ENCODE measurements at places on chromosomes 4 and X.

- no peak for DNase-seq
Measured at GRCh38 chr4:108428923-108429322, 191.5 kb upstream of the RPL34 start.

DNA sequence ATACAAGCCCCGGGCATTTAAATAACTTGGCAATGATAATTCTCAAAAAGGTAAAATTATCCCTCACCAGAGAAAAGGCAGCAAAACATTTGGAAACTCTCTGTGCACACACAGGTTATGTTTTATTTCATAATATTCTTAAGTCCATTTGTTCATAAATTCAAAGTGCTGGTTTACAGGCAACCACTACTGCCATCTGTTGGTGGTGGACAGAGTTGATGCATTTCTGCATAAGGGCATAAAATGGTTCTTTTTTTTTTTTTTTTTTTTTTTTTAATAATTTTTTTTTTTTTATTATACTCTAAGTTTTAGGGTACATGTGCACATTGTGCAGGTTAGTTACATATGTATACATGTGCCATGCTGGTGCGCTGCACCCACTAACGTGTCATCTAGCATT, 31.5 kb upstream of the IL21 start:
- no peak for DNase-seq

GRCh38 chr4:159071178-159071968, 31.5 kb upstream of the RAPGEF2 start:
- no peak for DNase-seq

- DNase-seq: no peak
Measured at GRCh38 chrX:3711331-3711917, 2.0 kb downstream of the PRKX start.

- DNase-seq: no peak
Measured at GRCh38 chrX:113651306-113651705, 810.7 kb upstream of the AMOT start.

DNA sequence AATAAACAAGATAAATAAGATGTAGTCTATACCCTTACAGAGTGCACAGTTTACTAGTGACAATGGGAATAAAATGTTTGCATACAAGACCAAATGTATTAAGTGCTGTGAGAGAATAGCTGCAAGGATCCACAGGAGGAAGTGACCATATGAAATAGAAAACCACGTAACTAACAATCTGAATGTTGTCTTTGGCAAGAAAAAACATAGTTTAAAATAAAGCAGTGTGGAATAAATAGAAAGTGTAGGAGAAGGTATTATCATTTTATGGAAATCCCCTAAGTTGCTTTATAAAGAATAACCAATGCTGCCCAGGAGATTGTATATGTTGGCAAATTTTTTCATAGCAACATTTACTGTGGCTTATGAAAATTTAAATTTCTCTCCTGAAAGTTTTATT, 116.1 kb downstream of the PCDH7 start:
- DNase-seq: no peak

DNA sequence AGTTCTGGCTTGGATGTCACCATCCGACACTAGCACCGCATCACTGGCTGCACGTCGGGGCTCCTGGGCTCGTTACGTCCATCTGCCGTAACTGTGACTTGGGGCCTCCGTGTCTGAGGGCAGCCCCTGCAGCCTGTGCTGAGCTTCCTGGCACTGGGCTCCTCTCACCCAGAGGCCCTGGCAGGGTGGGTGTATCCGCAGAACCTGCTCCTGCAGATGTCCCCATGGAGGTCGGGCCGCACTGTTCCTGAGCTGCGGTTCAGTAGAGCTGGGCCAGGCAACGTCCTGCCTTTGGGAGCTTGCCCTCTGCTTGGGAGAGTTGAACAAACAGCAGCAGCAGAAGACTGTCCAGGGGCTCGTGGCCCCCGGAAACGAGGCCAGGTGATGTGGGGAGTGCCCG, 71.4 kb downstream of the RGS12 start:
- no peak for DNase-seq

DNA sequence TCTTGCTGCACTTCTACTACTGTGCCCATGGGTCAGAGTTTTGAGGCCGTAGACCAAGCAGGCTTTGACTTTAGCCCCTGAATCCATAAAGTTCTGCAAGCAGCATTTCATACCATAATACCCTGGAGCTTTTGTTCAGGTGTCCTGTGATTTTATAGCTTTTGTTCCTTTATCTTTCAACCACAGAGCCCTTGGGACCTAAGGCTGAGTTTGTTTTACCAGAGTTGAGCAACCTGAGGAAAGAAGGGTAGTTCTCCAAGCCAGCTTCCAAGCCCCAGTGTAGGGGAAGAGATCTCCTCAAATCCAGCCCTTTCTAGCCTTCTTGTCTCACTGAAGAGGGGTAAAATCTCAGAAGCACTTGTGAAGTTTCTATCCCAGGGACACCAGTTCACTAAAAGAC, 35.1 kb downstream of the MAGED2 start:
- no peak for DNase-seq

DNA sequence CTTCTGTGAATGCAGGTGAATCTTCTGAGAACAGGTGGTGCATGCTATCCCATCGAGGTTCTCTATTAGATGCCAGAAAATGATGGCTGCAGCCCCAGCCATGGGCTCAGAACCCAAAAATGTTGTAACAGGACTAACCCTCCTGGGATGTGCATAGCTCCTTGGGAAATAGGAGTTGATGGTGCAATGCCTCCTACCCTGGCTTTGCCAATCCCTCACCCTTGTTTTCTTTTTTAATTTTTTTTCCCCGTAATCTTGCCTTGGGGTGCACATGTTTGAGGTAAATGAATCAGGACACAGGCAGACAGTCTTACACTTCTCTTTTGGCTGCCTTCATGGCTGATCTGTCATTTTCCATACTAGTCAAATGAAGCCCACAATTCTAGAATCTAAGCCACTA, 96.6 kb downstream of the KIT start:
- no peak for DNase-seq

- DNase-seq: no peak
Measured at GRCh38 chr4:70749313-70749712, 27.5 kb downstream of the RUFY3 start.

DNA sequence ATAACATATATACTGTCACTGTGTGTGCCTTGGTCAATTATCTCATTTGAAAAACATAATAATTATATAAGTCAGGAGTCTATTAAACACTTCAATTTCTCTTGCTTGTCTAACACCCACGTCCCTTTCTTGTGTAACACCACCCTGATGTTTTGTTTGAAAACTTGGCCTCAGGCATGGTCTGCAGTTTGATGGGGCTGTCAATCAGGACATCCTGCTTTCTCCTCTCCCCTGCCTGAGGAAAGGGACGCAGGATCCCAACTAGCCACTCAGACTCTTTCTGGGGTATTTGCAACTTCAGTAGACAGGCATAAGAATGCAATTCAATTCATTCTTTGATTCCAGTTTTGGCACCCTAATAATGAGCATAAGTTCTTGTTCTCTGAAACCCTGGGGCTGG, 48.8 kb downstream of the DKK2 start:
- no peak for DNase-seq

- DNase-seq: no peak
Measured at GRCh38 chr4:45385306-45385705, 659.0 kb upstream of the GNPDA2 start.

DNA sequence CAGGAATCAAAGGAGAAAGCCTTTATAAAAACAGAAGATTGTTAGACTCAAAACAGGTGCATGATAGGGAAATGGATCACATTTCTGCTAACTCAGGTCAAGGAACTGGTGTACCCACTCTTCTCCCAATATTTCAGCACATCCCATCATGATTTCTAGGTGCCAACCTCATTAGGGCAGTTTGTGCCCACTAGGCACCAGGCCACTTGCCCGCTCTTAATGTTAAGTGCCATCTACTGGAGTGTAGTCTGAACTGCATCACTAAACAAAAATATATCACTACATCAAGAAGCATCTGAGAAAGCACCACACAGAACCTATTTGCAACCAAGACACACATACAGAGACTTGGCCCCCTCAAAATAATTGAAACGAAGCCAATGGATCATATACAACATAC, 140.4 kb upstream of the GRID2 start:
- DNase-seq: no peak

GRCh38 chr4:73864365-73864764, 4.8 kb upstream of the CXCL1 start:
- DNase-seq: no peak

- DNase-seq: no peak
Measured at GRCh38 chr4:52110171-52110570, 59.1 kb downstream of the SPATA18 start.

DNA sequence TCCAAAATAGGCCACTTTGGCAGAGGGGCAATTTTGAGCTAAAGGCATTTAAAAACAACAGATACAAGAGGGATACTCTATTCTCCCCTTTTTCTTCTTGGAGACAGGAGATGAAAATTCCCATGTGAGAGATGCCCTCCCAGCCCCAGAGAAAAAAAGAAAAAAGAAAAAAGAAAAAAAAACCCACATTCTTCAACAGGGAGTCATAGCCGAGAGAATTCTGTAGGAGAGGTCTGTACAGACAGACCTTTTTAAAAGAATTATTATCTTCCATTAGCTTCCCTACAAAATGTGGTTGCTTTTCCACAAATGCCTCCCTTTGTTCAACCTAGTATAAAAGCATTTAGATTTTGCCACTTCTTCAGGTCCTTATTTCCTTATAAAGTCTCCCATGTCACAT, 89.9 kb downstream of the SPCS3 start:
- DNase-seq: no peak

DNA sequence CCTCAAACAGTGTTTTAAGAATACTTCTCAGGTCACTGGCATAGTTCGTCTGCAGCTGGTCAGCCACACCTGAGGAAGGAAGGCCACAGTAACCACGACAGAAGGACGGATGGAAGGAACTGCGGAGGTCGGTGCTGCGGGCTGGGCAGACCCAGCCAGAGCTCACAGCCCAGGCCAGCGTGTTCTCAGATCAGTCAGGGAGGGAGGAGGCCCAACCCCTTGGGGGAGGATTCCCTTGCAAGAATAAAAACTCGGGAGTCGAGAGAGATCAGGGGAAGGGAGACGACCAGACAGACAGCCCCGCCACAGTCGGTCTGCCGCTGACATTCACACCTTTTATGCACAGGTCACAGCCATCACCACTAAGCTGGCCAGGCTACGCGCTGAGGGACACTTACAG, 11.3 kb upstream of the MXD4 start:
- no peak for DNase-seq

GRCh38 chr4:16192631-16193518, 33.4 kb downstream of the TAPT1 start:
- DNase-seq: no peak

DNA sequence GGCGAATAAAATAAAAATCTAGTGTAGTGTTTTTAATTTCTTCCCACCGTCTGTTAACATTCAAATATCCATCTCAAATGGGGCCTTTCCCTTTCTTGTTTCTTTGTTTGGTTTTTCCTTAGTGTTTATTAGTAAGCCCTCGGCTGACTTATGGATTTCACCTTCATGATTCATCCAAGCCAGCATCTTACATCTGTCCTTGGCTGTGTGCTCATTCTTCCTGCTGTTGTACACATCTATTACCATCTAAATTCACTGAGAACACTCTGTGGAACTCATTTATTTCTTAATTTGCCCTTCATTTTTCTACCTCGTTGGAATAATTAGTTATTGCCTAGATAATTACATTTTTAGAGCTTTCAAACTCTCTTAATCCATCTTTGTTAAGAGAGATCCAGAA, 84.9 kb downstream of the SPCS3 start:
- no peak for DNase-seq

GRCh38 chr4:146202665-146203064, 11.7 kb upstream of the REELD1 start:
- DNase-seq: no peak

DNA sequence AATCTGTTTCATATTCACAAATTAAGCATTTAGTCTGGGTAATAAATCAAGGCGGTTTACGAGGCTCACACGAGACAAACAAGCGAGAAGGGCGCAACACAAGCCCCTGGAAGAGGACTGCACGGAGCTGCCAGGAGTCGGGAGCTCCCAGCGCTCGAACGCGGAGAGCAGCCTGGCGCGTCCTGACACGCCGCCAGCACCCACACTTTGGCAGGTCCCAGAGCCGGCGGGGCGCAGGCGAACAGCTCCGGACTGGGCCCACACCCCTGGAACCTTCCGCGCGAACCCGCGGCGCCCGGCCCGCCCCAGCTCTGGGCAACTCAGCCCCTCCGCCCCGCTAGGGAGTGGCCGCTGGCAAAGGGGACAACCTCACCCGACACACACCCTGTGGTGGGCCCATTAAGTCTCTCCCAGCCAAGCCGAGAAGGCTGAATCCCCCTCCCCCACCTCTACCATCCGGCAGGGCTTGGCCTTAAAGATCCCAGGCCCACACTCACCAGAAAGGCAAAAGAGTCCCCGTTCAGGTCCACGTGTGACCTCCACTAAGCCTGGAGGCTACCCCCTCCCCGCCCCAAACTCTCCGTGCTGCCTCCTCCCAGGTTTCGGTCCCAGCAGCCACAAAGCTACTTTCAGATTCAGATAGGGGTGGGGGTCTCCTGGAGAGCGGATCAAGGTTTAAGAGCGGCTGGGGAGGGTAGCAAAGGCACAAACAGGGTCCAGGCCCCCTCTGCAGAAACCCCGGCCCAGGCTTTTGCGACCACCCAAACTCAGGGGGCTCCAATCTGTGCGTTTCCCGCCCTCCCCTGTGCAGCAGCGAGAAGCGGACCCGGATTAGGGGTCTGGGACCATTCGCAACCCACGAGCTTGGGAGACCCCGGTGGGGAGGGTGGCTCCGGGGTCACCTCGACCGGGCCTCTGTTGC, 47.5 kb upstream of the BCOR start:
- DNase-seq: no peak

- no peak for DNase-seq
Measured at GRCh38 chr4:156598138-156598681, 373.4 kb downstream of the PDGFC start.

- DNase-seq: no peak
Measured at GRCh38 chrX:133229361-133229760, 11.2 kb upstream of the TFDP3 start.

GRCh38 chr4:148444296-148445070, 2.3 kb upstream of the NR3C2 start:
- DNase-seq: peak; percentile 21

DNA sequence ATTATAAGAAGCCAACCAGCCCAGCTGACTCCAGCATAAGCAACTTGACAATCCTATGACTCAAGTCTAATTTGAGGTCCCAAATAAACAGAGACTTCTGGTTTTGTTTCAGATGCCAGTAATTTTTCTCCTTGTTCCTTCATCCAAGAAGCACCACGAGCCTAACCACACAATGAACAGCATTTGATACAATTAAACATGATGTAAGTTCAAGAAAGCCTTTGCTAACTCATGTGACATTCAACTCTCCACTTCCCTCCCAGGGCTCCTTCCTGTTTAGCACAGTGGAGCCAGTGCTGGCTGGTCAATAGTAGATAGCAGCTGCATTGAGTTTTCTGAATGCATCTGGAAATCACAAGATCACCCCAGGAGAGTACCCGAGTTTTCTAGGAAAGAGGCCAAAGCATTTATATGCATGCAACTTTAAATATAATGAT, 206.3 kb downstream of the ARHGAP24 start:
- no peak for DNase-seq

DNA sequence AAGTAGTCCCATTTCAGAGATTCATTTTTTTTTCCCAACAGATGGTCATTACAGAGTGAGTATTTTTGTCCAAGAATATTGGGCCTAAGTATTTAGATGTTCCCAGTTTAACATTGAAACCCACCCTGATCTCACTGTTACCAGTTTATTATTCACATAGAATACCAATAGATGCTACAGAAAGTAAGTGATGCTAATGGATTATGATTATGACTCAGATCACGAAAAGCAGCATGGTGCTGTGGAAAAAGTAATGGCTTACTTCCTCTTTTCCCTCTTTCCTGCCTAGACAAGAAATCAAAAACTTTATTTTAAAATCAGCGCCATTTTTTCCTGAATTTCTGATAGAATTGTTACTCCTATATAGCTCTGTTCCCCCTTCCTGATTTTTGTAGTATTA, 51.9 kb downstream of the GSPT2 start:
- DNase-seq: no peak

Measured in stimulated activated CD8-positive, alpha-beta memory T cell treated with anti-CD3 and anti-CD28 coated beads, Interleukin-2, amount 100 ng/mL, for 1 hour (primary cell).